ENCODE measurements at places on chromosomes 2 and 18.

DNA sequence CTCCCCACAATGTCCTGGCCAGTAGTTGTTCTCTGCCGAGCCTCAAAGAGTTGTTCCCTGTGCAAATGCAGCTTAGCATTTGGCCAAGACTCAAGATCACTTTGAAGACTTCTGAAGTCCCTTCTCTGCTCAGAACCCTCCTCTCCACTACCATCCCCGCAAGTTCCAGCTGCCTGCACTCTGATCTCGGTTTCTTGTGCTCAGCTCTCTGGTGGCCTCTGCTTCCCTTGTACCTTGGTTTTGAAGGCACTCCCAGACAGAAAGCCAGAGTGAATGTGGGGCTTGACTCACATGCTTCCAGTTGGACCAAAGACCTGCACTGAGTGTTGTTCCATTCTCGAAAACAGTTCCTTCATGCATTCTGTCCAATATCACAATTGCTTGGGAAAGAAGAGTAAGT lies 28.6 kb downstream of the CRACDL start:
- DNase-seq: no peak

DNA sequence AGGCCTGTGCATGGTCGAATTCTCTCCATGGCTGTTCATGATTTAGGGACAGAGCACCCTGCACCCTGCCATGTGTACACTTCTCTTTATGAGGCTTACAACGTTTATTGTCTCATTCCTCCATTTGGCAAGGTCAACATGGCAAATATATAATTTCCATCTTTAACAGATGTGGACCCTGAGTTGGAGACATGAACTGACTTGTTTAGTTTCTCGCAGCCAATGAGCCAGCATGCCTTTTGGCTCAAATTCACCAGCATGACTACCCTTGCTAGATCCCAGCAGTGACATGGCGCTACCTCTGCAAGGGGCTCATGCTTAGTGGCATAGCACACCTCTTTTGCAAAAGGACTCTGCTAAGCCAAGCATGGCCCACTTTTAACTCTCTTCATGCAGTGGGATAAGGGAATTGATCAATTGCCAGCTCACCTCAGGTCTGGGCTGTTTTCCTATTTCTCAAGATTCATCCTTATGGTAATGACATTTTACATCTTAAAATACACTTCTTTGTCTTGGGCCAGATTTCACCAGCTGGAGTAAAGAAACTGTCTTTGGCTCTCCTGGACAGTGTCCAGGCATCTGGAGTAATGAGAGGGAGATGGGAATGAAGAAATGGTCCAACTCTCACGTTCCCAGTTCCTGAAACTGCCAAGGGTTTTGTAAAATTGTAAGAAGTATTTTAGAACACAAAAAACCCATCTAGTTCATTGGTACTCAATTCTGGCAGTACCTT lies 159.5 kb downstream of the SETBP1 start:
- DNase-seq: no peak

GRCh38 chr18:30086351-30086750 lies 956.2 kb downstream of the DSC3 start:
- no peak for DNase-seq

DNA sequence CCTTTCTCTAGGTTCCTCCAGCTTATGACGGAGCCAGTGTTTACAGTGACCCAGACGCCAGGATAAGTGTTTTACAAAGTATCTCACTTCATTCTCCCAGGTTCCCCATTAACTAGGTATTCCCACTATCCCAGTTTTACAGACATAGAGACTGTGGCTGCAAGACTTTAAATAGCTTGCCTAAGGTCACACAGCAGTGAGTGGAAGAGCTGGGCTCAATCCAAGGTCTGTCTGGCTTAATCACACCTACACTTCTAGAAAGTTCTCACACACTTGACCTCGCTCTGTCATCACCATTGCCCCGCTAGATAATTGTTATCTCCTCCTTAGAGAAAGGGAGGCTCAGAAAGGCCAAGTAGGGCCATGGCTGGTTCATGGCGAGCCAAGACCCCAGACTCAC lies 110.2 kb downstream of the ANTXR1 start:
- no peak for DNase-seq

DNA sequence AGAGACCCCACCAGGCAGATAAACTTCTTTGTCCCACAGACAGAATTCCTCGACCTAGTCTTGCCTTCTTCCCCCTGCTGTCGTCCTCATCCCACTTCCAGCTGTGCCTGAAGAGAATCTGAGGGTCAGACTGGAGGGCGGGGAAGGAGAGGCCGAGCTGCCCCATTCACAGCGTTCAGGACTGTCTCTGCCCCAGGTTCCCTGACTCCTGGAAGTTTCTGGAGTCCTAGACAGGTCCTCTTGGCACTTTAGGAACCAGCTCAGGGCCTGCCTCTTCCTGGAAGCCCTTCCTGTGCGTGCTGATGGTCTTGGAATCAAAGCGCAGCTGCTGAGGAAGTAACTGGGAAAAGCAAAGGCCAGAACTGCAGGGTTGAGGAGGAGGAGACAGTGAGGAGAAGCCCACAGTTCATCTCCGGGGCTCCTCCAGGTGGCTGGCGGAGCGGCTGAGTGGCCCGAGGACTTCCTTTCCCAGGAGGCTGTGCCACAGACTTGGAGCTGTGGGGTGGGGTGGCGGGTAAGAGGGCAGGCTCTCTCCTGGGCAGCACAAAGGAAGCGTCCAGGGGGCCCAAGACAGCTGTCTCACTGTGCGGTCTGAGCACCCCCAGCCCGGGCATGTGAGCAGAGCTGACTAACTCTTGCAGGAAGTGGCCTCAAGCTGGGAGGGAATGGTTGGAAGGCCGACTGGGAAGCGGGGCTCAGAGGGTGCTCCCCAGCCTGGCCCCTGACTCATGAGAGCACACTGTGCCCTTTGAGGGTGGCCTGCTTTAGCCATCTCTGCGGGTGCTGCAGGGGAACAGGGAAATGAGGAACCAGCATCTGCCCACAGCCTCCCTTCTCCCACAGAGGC lies 39.5 kb downstream of the SDC1 start:
- DNase-seq: no peak

GRCh38 chr2:19003554-19003953 lies 354.9 kb downstream of the OSR1 start:
- DNase-seq: no peak

- DNase-seq: no peak
These were observed 24.8 kb downstream of the SMAD4 start for GRCh38 chr18:51054764-51055163.

GRCh38 chr2:160603771-160604510 lies 110.3 kb upstream of the RBMS1 start:
- DNase-seq: no peak

DNA sequence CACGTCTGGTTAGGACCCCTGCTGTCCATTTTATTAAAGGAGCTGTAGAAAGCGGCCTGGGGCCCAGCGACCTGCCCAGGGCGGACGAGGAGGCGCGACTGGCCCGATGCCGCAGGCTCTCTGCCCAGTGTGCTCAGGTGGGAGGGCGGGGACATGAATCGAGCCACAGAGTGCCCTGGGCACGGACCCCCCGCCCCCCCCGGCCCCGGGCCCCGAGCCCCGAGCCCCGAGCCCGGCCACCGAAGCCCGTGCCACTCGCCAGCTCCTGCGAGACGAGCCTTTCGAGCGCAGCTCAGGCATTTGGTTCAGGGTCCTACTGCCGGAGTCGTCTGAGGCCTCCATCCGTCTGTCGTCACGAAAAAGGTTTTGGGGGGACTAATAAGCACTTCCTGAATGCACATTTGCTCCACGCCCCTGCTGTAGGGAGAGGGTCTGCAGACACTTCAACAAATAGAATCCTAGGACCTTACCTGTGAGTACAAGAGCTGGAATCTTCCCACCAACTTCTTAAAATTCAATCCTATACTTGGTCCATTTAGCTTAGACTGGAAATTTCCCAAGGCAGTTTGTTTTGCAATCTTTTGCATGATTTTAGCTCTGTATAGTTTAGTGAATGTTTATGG lies 602 bp upstream of the ADAM17 start:
- DNase-seq: no peak

- no peak for DNase-seq
These were observed 32.9 kb downstream of the RTP5 start for GRCh38 chr2:241902357-241902991.

DNA sequence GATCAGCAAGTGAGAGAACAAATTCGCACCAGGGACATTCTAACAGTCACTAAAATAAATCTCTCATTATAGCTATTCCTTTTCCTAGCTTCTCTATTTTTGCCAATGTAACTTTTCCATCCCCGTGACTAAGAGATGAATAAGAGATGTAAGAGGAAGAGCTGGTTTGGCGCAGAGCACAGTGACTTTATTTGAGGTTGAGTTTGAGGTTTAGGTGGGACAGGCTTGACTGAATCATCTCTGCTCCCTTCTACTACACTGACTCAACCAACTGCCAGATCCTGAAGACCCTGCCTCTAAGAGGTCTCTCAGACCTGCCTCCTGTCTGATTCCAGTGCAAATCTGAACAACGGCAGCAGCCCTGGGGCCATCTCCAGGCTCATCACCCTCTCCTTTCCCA lies 28.0 kb downstream of the RFX8 start:
- no peak for DNase-seq

GRCh38 chr2:85734015-85734414 lies 19.8 kb upstream of the ATOH8 start:
- DNase-seq: no peak

- no peak for DNase-seq
These were observed 143.5 kb downstream of the PKP4 start for GRCh38 chr2:158600155-158600802.

- DNase-seq: no peak
These were observed 24.7 kb upstream of the AGAP1 start for GRCh38 chr2:235468978-235469655.

GRCh38 chr2:130385709-130386108 lies 29.9 kb downstream of the PTPN18 start:
- no peak for DNase-seq

DNA sequence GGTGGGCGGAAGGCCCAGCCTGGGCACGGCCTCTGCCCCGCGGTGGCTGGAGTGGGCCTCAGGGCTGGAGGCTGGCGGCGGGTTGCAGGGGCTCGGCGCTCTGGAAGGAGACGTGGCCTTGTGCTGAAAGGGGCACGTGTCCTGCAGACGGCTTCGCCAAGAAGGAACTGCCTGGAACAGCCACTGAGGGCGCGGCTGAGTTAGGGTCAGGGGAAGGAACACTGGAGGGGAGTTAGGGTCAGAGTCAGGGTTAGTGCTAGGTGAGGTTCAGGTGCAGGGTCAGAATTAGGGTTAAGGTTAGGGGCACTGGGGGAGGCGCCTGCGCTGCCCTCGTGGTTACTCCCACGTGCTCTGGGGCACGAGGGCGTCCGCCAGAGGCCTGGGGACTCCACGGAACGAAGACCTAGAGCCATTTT lies 933 bp upstream of the ADNP2 start:
- DNase-seq: no peak

DNA sequence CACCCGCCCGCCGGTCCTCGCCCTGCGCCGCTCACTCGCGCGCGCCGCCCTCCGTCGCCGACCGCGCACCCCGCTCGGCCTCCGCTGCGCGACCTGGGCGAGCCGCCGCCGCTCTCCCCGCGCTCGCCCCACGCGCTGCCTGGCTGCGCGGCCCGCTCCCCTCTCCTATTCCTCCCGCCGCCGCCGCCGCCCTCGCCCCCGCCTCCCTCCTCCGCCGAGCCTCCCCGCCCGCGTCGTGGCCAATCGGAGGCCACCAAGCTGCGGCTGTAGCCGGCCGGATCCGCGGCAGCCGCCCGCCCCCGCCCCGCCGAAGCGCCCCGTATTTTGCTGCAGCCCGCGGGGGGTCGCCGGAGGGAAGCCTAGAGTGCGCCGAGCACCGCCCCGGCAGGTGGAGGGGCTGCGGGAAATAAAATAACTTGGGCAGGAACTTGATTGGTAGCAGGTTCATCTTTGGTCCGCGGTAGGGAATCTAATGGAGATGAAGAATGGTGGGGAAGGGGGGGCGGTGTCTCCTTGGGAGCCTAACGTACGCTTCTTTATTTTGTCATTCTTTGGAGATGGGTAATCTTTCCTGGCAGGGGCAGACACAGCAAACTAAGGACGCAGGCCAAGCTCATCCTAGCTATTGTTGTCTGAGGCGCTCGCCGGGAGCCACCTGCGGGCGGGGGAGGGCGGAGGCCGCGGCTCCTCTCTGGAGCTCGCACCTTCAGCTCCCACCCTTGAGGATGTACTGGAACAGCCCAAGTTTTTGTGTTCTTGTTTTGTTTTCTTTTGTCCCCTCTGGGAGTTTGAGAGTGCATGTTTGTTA lies 1.1 kb upstream of the CDH2 start:
- DNase-seq: no peak

DNA sequence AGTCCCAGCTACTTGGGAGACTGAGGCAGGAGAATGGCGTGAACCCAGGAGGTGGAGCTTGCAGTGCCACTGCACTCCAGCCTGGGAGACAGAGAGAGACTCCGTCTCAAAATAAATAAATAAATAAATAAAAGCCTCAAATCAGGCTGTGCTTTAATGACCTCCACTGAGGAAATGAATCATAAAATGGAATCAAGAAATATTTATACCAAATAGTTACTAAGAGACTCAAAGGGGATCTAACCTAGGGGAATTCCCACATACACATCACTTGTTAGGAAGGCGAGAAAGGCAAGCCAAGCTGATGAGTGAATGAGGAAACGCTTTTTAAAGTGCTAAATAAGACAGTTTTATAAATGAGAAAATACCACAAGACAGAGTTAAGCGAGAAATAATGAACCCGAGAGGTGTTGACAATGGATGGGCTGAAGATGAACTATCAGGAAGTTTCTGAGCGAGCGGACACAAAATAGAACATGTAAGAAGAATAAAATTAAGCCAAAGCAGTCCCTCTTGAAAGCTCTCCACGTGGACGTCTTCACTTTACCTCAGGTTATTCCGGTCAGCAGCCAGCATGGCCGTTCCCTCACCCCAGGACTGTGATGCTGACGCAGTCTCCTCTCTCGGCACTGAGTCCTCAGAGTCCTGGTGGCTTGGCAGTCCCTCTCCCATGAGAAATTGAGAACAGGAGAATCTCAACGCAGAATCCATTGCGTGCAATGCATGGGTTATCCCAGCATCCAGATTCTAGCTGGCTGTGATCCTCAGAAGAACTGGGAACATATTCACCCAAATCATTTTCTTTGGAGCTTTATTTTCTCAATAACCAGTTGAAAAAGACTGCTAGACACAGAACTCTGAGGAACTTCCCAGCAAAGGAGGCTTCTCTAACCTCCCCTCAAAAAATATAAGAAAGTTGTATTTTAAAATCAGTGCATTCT lies 22.3 kb downstream of the PXDN start:
- DNase-seq: no peak

DNA sequence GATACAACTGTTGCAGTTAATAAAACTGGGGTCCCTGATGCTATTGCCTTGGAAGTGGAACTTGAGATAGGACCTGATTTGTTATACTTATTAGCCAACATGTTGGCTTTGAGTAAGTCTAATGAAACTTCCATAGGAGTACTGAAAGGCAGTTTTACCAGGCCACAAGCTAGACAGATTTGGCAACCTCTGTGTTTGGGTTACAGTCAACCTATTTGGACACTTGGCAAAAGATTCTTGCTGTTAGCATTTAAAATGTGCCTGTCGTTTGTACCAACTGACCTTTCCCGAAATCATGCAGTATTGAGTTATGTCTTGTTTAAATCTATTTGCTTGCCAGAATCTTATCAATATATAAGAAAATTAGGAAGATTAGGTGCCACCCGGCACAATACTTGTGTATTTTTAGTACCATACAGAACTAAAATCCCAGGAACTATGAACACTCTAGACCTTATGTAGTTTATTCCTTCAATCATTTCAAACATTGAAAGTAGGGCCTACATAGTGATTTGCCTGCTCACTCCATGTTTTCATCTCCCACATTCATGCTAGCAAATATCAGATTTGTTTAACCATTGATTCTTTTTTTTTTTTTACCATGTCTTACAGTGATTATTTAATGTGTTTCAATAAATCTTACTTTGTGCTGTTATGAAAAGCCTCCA lies 35.5 kb upstream of the UPP2 start:
- DNase-seq: no peak

GRCh38 chr2:223865907-223866508 lies 28.6 kb upstream of the AP1S3 start:
- DNase-seq: no peak

- DNase-seq: no peak
These were observed 562.0 kb upstream of the TNP1 start for GRCh38 chr2:217421834-217422233.
